ENCODE measurements at places on chromosomes 2 and 18. TPM values are rescaled to one million over a fixed set of nuclear protein-coding genes. Genes with fewer than 3 reads are reported as not detected.

DNA sequence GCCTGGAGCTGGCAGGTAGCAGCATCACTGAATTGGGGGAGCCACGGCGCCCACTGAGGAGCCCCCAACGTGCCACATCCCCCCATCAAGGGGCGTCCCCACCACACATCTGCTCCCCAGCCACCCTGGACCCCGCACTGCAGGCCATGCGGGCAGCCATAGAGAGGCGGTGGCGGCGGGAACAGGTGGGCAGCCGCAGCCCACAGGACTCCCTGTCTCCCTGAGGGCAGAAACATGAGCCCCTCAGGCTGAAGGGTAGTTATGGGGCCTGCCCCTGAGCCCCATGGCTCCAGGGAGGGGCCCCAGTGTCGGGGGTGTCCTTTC, 26.6 kb downstream of the CROCC2 start:
- DNase-seq: no peak

- DNase-seq: no peak
Observed at GRCh38 chr18:31720867-31721266, 36.5 kb upstream of the B4GALT6 start.

Gene RNF144A
- 1.6 TPM for total RNA-seq

- DNase-seq: no peak
Observed at GRCh38 chr2:27959496-27959895, 69.0 kb downstream of the BABAM2 start.

Gene GALNT3
- total RNA-seq: 17.2 TPM

DNA sequence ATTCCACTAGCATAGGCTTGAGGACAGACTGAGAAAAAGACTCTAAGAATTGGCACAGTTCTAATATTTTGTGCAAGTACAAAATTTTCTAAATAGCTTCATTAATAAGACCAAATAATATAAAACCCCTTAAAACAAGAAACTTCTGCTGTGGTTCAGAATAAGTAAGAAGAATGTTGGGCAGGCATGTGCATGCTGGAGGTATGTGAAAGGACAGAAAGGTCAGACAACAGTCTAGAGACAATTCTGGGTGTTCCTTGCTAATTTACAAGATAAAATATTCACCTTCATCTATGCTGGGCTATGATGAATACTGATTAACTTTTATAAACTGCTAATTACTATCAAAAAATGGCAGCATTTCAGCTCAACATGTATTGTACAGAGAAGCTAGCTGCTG, 14.9 kb downstream of the CEBPZOS start:
- no peak for DNase-seq

Gene IL36B
- total RNA-seq: not detected

Gene GPD2
- total RNA-seq: 56.8 TPM

Gene PROM2
- 0.82 TPM for total RNA-seq

- DNase-seq: peak; percentile 62
Observed at GRCh38 chr2:218648088-218648786, 11.2 kb downstream of the ZNF142 start.

GRCh38 chr2:85666435-85667316, 1.3 kb downstream of the SFTPB start:
- no peak for DNase-seq

DNA sequence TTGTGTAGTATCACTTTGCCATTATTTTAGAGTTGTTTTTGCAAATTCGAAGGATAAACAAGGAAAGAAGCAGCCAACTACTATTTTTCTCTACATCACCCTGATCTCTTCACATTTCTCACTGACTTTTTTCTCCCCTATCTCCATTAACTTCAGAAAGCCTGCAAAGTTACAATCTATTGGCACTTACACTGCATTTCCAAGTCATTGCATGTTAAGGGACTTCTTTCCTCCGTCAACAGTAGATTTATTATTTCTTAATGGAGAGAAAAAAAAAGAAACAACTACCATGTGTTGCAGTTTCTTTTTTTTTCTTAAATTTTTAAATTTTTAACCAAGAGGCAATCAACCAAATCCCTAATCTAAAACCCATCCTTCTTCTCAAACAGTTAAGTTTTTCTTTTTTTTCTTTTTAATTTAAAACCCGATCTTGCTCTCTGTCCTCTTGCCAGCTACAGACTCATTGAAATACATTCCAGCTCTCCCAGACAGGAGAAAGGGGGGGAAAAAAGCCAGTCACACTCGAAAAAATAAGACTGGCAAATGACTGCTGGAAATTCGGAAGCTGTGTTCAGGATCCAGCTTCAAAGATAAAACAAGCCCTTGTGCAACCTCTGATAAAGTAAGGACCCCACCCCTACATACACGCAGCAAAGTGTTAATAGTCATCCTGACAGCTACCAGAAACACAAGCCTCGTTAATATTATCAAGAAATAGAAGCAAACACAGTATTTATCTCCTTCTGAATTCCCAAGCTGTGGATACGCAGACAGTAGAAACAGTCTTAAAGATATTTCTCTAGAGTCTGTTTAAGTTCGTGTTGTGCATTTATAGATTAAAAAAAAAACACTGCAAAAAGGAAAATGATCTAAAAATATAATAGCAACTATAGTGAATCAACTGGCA, 1.3 kb downstream of the LRRTM4 start:
- no peak for DNase-seq

Gene ERBB4
- total RNA-seq: not detected

DNA sequence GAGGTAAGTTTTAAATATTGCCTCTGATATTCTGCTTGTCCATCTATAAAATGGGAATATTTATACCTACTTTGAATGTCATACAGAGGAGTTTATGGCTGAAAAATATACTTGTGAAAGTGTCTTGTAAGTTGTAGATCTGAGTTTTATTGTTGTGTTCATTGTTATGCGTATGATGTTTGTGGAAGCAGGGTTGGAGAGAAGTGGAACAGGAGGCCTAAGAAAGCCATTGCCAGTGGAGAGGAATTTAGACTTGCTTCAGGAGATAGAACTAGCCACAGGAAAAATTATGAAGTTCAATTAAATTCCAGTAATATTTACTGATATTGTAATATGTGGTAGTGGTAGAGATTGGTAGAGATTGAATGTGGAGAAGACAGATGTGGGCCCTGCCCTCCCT, 491.9 kb upstream of the FANCL start:
- DNase-seq: no peak

Gene TEKT4
- total RNA-seq: not detected

Gene TUBA4B
- total RNA-seq: not detected

- DNase-seq: no peak
Observed at GRCh38 chr2:235799281-235799680, 305.4 kb downstream of the AGAP1 start.

- DNase-seq: no peak
Observed at GRCh38 chr2:31204783-31205182, 12.5 kb downstream of the CAPN14 start.

DNA sequence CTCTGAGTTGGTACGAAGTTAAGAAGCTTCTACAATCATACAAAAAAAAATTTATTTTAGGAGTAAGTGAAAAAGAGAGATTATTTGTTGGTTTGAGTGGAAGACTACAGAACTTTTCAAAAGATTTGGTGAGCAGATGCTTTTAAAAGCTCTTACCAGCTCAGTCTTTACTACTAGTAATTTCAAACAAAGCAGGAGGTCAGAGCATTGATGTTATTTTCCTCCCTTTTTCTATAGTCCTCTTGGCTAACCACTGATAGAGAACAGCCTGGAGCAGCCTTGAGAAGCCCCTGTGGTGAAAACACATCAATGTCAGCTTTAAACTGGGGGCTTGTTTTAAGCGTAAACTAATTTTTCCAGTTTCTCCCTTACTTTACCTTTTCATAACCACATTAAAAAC, 559.3 kb upstream of the CDH2 start:
- no peak for DNase-seq

GRCh38 chr2:177175917-177176668, 36.5 kb upstream of the HNRNPA3 start:
- DNase-seq: no peak

DNA sequence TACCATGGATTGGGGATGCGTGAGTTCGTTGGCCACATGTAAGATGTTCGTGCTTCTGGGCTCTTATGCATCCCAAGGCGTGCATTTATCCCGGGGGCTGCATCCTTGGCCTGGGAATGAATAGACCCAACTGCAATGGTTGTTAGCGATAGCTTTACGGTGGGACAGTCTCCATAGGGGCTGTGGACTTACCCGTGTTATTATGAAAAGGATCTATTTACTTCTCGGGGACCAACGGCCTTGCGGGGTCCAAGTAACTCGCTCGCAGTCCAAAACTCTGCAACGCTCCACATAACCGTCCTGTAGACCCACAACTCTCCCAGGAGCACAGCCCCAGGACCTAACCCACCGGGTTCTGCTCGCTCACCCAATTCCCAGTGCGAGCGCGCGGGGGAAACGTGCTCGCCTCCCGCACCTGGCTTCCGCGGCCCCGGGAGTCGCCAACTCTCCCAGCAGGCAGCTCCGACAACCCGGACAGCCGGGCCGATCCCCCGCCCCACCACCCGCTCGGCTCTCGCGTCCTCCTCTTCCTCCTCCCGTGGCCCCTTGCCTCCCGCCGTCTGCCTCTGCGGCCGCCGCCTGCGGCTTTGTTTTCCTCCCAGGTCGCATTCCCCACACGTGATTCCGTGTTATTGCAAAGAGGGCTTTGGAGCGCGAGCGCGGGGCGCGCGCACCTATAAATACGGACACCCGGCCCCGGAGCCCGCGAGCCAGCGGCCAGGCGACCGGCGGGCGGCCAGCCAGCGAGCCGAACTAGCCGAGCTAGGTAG, at the start of gene CABLES1:
Gene CABLES1, plus strand, starts transcription at position 706 of the 770 bp plus-strand sequence. CDS start 278 bp downstream, outside the sequence.
- peak; percentile 80 for DNase-seq

GRCh38 chr18:47901624-47902362, 28.7 kb downstream of the SMAD2 start:
- no peak for DNase-seq

Gene LAMA1
- 129 TPM for total RNA-seq

DNA sequence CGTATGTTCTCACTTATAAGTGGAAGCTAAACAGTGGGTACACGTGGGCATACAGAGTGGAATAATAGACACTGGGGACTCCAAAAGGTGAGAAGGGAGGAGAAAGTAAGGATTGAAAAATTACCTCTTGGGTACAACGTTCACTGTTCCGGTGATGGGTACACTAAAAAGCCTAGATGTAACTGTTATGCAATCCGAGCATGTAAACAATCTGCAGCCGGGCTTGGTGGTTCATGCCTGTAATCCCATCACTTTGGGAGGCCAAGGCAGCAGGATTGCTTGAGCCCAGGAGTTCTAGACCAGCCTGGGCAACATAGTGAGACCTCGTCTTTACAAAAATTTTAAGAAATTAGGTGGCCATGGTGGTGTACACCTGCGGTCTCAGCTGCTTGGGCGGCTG, 33.1 kb upstream of the TTR start:
- no peak for DNase-seq

Gene STEAP3
- 20.4 TPM for total RNA-seq

Gene M1AP
- not detected for total RNA-seq

Gene RAB27B
- total RNA-seq: 0.42 TPM

- DNase-seq: no peak
Observed at GRCh38 chr2:39541011-39541930, 104.2 kb upstream of the MAP4K3 start.

GRCh38 chr18:69697689-69698088, 250.0 kb downstream of the CD226 start:
- no peak for DNase-seq

Gene NDC80
- total RNA-seq: 51.7 TPM

GRCh38 chr2:101751875-101752619, 54.5 kb downstream of the MAP4K4 start:
- DNase-seq: no peak

DNA sequence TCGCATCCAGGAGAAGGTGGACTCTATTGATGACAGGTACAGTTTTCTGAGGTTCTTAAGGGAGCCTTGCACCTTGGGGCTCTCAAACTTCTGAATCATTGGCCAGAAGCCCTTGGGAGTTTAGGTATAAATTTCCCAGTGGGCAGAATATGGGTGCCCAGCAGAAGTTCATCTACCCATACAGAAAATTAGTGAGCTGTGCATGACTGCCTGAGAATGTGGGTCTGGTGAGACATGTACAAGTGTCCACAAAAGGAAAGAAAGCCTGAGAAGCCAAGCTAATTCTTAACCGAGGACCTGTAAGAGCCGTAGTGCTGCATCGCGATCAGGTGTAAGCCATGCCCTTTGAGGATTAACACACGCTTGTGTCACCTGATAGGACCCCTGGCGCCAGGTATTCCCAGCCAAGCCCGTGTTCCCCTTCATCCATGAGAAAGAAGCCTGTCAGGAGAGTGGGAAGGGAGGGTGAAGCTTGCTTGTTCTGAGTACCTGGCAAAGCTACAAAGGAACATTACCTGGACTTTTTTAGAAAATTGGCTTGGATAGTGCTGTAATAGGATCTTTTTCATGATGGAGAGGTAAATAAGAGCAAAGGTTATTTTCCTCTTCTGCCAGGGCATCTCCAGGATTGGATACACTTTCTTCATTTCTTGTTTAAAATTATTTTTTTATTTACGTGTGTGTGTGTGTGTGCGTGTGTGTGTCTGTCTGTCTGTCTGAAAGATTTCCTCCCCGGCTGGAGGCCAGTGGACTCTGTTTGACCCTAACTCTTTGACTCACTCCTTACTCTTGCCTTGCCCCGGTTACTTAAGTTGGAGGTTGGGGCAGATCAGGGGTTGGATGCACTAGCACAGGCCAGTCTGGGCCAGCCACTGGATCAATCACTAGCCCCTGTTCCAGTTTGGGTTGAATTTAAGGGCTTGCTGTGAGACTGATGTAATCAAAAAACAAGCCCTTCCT, 90.4 kb upstream of the EML6 start:
- no peak for DNase-seq

- no peak for DNase-seq
Observed at GRCh38 chr18:62521593-62521992, 1.2 kb upstream of the ZCCHC2 start.

GRCh38 chr2:126765395-126765794, 109.4 kb downstream of the GYPC start:
- DNase-seq: no peak

Gene REG3G
- total RNA-seq: not detected

DNA sequence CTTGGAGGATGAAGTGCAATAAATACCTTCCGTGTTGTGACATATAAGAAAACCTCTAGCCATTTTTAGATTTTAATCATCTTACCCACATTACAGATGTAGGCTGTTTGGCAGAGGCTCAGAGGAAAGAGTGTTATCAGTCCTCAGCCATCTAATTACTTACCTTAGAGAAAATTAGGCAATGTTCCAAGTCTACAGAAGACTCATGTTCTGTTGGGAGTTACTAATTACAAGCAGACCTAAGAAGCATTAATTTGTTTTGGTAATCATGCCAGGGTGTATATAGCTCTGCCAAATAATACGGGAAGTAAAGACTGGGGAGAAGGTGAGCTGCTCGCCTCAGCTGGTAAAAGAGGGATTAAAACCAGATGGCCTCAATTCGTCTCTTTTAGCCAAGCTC, 125.8 kb upstream of the PGAP1 start:
- DNase-seq: no peak

All from Caco-2 (cell line).